Subcutaneous preadipocyte (primary cell): ENCODE measurements at places on chromosomes 3 and 15. TPM values are rescaled to one million over a fixed set of nuclear protein-coding genes. Genes with fewer than 3 reads are reported as not detected.

Gene BFSP2
- not detected in 2 replicates for total RNA-seq

Gene TMEM43
- 103 and 114 TPM in 2 replicates for total RNA-seq

Gene ZMYND10
- total RNA-seq: under 0.01 and 0.20 TPM in 2 replicates

Gene RTP1
- not detected in 2 replicates for total RNA-seq

Gene SOX2
- total RNA-seq: not detected in 2 replicates

Gene GNAT1
- not detected in 2 replicates for total RNA-seq

Gene FAM81A
- total RNA-seq: 2.2 and 3.3 TPM in 2 replicates

Gene GOLGA6L7
- total RNA-seq: not detected in 2 replicates

Gene TRH
- total RNA-seq: not detected in 2 replicates

Gene PRTG
- 5.7 and 5.9 TPM in 2 replicates for total RNA-seq

Gene PIK3CB
- total RNA-seq: 4.4 and 10.2 TPM in 2 replicates

Gene XIRP1
- not detected in 2 replicates for total RNA-seq

Gene RARRES1
- 0.59 and 3.3 TPM in 2 replicates for total RNA-seq

Gene VGLL3
- 52.6 and 73.9 TPM in 2 replicates for total RNA-seq

Gene ANKRD34C
- not detected in 2 replicates for total RNA-seq

Gene FBXL22
- total RNA-seq: 0.20 and 2.6 TPM in 2 replicates

Gene GOLGA8N
- 1.8 and 2.2 TPM in 2 replicates for total RNA-seq

Gene SNTN
- not detected in 2 replicates for total RNA-seq

Gene CMC1
- 4.0 and 6.1 TPM in 2 replicates for total RNA-seq

Gene PLSCR1
- 36.4 and 40.3 TPM in 2 replicates for total RNA-seq

Gene EDC3
- 7.6 and 8.1 TPM in 2 replicates for total RNA-seq

Gene SPTSSB
- total RNA-seq: 0.20 and 0.37 TPM in 2 replicates

Gene SUCNR1
- not detected in 2 replicates for total RNA-seq

Gene MYO5A
- total RNA-seq: 44.5 and 82.5 TPM in 2 replicates

Gene GOLGA6D
- total RNA-seq: not detected in 2 replicates

Gene SLC12A1
- total RNA-seq: not detected in 2 replicates

Gene EPHA3
- under 0.01 and 0.37 TPM in 2 replicates for total RNA-seq

Gene C3orf49
- not detected in 2 replicates for total RNA-seq

Gene COL7A1
- 3.3 and 17.8 TPM in 2 replicates for total RNA-seq

Gene REC114
- total RNA-seq: not detected in 2 replicates

Gene PLIN1
- total RNA-seq: not detected in 2 replicates

Gene SMCO1
- total RNA-seq: under 0.01 TPM in 1 of 2 replicates, not detected in the other

Gene CDCP1
- 19.1 and 27.4 TPM in 2 replicates for total RNA-seq

Gene HHATL
- not detected in 2 replicates for total RNA-seq

Gene BTLA
- not detected in 2 replicates for total RNA-seq

Gene HCN4
- total RNA-seq: not detected in 2 replicates

Gene ITIH1
- total RNA-seq: not detected in 2 replicates

Gene LDHAL6B
- total RNA-seq: not detected in 2 replicates

Gene CCR8
- not detected in 2 replicates for total RNA-seq

Gene TRPM1
- total RNA-seq: under 0.01 TPM in 1 of 2 replicates, not detected in the other

Gene UROC1
- not detected in 2 replicates for total RNA-seq

Gene EBLN2
- 4.0 and 6.6 TPM in 2 replicates for total RNA-seq

Gene SKOR1
- total RNA-seq: under 0.01 TPM in 2 replicates

Gene PPP1R14D
- total RNA-seq: not detected in 2 replicates

Gene LRRC34
- 4.4 and 9.8 TPM in 2 replicates for total RNA-seq

Gene SPATA12
- not detected in 2 replicates for total RNA-seq

Gene SERINC4
- total RNA-seq: 0.20 TPM in 1 of 2 replicates, not detected in the other

Gene CACNA1D
- under 0.01 TPM in 1 of 2 replicates, not detected in the other for total RNA-seq

Gene ALDH1A3
- total RNA-seq: 34.4 and 118 TPM in 2 replicates

Gene TLR9
- not detected in 2 replicates for total RNA-seq

Gene TRMT10C
- total RNA-seq: 32.7 and 36.4 TPM in 2 replicates

Gene TGM5
- total RNA-seq: not detected in 2 replicates

Gene ZIC1
- total RNA-seq: 21.7 TPM in 1 of 2 replicates, not detected in the other

Gene ITPKA
- 1.1 and 3.1 TPM in 2 replicates for total RNA-seq

Gene DISP2
- total RNA-seq: under 0.01 and 0.20 TPM in 2 replicates

Gene PRSS50
- not detected in 2 replicates for total RNA-seq
